NCI-H82 (cell line): ENCODE measurements at places on chromosomes 7 and 10.

DNA sequence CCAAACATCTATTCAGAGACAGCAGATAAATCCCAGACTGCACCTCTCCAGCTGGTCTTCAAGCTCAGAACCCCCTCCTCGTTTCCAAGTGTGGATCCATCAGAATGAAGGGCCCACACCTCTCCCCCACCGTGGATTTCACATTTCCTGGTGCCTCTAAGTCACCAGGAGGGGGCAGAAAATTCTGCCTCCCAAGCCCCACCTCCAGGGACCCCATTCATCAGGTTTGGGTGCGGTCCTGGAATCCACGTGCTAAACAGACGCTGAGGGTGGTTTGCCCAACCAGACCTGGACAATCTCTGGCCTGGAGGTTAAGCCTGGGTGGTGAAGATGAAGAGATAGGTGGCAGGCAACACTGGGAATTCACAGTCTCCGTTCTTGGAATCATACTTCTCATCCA is 92.4 kb downstream of the WDR11 start:
- peak; percentile 45 for DNase-seq

GRCh38 chr7:13852281-13852968 is 137.0 kb downstream of the ETV1 start:
- DNase-seq, result no peak

DNA sequence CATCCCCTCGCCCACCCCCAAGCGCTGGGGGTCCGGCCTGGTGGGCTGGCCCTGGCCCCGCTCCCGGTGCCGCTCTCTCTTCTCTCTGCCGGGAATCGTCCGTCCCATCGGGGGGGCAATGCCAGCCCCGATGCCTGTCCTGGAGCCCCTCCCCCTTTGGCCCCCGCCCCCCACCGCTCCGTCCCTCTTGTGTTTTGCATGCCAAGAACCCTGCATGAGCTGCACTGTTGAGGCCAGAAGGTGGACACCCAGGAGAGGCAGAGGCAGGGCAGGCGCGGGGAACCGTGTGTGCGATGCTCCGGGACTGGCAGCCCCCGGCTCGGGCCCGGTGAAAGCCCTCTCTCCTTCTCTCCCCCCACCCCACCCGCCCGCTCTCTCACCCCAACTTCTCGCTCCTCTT is 22.1 kb upstream of the HSPB1 start:
- DNase-seq, result no peak

DNA sequence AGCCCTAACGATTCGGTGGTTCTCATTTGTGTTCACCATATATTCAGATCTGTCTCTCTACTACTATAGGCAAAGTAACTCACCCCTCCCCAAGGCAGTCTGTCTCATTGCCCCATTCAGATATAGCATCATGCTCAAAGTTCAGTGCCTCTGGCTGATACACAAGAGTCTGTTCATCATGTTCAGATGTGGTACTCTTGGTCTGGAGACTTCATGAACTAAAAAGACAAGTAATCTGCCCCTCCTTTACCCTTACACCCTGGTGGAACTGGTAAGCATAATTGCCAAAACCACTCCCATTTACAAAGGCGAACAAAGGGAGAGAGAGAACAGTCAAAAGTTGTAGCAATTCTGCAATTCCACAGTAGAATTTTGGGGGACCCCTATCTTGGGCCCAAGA is 29.9 kb downstream of the UMAD1 start:
- no peak for DNase-seq

DNA sequence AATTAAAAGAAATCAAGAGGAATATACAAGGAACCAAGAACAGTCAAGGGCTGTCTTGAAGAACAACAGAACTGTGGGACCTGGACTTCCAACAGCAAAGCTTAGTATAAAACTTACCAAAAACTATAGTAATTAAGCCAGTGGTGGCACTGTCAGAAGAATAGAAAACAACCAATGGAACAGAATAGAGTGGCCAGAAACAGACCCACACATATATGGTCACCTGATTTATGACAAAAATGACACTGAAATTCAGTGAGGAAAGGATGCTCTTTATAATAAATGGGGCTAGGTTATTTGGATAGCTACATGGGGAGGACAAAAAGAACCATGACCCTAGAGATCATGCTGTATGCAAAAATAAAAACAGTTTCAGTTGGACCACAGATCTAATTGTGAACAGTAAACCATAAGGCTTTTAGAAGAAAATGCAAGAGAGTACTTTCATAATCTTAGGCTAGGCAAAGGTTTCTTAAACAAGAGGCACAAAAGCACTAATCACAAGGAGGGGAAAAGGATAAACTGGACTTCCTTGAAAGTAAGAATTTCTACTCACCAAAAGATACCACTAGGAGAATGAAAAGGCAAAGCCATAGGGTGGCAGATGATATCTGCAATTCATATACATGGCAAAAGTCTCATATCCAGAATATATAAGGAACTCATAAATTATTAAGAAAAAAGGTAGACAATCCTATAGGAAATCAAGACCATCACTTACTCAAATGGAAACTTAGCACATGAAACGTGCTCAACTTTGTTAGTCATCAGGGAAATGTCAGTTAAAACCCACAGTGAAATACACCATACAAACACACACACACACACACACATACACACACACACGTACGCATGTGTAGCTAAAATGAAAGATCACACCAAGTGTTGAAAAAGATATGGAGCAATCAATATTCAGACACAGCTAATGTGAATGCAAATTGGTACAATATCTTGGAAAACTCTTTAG is 20.8 kb downstream of the HYCC1 start:
- no peak for DNase-seq

DNA sequence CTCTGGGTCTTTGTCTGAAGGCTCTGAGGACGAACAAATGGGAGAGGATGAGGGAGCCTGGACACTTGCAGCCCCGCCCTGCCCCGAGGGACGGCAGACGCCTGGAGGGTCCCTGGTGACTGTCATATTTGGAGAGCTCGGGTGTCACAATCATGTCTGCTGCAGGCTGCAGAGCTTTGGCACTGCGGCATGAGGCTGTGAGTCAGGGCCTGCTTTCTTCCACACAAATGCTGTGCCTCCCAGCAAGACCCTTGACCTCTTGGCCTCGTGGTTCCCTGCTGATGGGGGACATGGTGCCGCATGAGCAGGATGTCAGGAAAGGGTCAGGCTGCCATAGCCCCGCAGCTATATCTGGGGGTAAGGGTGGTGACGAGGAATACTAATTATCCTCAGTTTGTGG is 64.9 kb upstream of the PPIF start:
- peak; percentile 20 for DNase-seq

- DNase-seq, result peak; percentile 50
These were observed 138.1 kb upstream of the CDCA7L start for GRCh38 chr7:22083704-22084240.

GRCh38 chr7:122413339-122413738 is 108.8 kb upstream of the FEZF1 start:
- no peak for DNase-seq

GRCh38 chr10:70756700-70757360 is 28.3 kb downstream of the TBATA start:
- DNase-seq, result no peak

DNA sequence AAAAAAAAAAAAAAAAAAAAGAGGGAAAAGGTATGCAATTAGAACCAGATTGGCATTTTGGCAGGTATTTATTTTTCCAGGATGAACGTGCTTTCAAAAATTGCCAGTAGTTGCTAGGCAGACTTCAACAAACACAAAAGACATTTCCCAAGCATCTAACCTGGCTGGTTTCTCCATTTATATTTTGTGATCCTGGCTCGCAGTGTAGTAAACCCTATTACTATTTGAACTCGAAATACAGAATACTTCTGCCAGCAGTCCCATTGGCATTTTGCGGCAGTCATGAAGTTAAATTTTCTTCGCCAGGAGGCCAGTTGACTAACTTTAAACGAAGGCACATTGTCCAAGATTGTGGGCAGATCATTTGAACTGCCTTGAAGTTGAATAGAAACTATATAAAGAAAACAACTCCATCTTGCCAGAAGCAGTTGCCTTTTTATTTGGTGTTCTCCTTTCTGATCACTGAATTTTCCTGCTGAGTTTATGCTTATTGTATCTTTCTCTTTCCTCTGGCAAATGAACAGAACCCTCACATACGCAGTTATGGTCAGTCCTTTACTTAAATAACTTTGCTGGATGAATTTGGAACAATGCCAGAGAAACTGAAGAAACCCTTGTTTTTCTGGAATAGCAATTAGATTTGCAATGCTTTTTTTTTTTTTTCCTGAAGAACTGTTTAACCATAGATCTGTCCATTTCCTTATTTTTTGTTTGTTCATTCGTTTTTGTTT is 132.9 kb downstream of the BICC1 start:
- no peak for DNase-seq

- peak; percentile 15 for DNase-seq
These were observed 17.1 kb downstream of the CHST3 start for GRCh38 chr10:71981015-71981875.

GRCh38 chr7:90713628-90714027 is 117.5 kb downstream of the CDK14 start:
- no peak for DNase-seq

DNA sequence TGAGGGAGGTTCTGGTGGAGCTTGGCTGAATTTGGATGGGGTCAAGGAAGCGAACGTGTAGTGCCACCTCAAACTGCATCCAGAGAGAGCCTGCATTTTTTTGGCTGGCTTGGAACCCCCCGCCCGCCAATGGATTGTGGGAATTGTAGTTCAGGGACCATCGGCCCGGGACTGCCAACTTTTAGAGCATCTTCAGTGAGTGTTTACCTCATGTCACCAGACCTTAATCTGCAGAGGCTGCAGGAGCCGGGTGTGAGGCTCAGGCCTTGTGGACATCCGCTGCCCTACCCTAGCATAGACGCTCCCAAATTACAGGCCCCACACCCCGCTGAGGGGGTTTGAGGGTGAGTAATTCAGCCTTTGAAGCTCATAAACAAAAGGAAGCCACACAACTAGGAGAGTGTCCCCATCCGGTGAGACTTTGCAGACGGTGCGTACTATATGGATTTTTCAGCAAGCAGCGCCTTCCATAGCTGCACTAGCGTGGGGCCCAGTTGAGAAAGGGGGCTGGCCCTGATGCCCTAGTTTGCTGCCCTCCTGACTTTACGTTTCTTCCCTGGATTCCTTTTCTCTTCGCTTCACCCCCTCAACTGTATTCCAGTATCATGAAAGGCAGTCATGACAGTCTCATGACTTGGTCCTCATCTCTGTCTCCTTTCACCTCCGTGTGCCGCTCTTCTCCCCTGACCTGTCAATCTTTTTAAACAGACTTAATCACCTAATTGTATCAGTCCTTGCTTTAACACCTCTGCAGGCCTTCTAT is 717 bp downstream of the CNPY4 start:
- peak; percentile 77 for DNase-seq

- DNase-seq, result no peak
These were observed 134.4 kb upstream of the UNC5B start for GRCh38 chr10:71077796-71078453.

GRCh38 chr10:104260775-104261115 is 6.1 kb downstream of the GSTO1 start:
- DNase-seq, result no peak

DNA sequence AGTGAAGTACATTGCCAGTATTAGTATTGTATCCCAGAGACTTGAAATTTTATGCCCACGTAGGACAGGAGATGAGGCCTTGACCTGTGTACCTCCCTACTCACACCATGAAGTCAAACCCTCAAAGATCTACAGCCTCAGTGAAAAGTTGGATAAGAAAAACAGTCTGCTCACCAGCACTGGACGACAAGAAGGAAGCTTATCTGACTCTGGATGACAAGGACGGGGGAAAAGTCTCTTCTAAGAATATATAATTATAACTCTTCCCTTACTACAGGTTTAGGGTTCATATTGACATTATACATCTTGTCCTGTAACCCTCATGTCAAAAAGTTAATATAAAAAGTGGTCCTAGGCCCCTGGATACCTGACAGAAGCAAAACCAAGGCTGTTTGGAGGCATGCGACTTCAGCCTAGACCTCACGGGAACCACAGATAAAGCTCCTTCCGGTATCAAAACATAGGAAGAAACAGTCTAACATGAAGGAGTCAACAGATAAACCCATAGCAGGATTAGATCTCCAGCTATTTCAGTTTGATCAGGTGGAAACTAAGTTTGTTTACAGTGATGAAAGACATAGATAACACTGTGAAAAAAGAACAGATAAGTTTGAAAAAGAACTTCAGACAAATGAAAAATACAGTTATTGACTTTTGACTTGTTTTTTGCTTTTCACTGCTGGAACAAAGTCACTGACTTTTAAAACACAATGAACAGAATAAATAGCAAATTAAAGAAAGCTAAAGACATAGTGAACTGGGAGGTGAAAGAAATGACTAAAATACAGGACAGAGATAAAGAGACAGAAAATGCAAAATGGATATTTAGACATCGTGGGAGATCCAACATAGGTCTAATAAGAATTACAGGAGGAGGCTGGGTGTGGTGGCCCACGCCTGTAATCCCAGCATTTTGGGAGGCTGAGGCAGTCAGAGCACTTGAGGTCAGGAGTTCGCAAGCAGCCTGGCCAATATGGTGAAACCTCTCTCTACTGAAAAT is 145.9 kb downstream of the PHTF2 start:
- DNase-seq, result no peak

- DNase-seq, result peak; percentile 42
These were observed 14.7 kb upstream of the TMEM236 start for GRCh38 chr10:17737027-17737965.

DNA sequence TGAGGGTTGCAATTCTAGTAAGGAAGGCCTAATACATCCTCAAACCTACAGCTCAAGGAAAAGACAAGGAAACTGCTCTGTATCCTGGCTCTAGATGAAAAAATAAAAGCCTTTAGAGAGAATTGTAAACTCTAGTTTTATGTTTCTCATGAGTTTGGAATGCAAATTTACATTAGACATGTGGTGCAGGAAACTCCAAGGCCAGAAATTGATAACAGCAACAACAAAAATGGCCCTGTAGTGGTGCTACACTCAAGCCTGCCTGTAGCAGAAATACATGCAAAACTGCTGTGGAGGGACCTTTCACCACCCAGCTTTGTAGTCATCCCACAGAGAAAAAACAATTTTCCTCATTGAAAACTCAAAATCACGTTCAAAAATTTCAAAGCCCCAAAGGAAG is 546.7 kb upstream of the LRRN3 start:
- no peak for DNase-seq

DNA sequence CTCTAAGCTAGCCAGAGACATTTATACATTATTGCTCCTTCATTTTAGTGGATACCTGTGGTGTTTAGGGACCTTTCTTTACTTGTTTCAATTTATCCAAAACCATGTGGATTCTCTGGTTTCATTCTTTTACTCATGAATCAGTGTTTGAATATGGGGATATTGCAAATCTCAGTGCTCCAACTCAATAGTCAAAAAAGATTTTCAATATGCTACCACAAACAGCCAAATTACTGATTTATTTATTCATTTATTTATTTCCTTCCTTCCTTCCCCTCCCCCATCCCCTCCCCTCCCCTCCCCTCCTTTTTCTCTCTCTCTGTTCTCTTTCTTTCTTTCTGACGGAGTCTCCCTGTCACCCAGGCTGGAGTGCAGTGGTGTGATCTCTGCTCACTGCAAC is 253.1 kb upstream of the IMMP2L start:
- no peak for DNase-seq

- DNase-seq, result no peak
These were observed 237.8 kb upstream of the GALNT17 start for GRCh38 chr7:70893971-70894715.

GRCh38 chr7:155804897-155805825 is 7.1 kb downstream of the SHH start:
- peak; percentile 82 for DNase-seq
